ENCODE measurements at places on chromosomes 4 and X.
A peak's percentile ranks its signal among the peaks of the same experiment; 100 is the strongest.

DNA sequence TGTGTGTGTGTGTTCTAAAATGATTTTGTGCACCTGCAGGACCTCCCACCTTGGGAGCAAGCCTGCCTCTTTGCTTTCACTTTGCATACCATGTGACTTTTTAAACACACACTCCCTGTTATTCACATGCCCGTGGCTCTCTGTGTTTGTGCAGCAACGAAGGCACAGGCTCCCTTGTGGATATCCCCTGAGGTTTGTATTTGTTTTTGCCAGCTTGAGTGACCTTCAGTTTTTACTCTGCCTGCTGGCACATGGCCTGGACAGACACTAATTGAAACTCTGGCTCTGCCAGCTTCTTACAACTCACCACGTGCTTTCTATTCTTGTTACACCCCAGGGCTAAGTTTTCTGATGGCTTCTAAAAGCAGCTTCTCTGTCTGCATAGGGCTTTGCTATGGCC lies 885.8 kb downstream of the SH3BGRL start:
- no peak for DNase-seq

DNA sequence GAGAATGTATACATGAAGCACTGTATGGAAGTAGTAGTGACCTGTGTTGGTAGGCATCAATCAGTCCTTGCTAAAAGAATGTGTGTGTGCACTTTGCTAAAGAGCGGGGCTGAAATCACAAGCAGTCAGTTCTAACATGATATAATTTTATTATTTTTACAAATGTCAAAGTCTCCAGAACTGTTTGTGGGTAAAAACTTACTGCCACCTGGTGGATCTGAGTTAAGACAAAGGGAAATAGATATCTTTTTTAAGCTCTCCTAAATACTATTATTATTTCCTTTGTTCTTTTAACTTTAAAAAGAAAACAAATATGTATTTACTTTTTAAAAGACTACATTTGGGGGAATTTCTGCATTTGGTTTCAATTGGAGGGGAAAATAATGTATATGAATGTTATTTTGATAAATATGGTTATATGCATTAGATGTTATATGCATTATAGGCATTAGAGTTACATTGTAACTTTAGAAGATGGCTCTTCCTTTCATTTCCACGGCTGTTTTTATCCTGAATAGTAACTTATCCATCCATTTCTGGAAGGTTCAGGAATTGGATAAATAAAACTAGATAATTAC lies 7.8 kb upstream of the CLOCK start:
- peak; percentile 44 for DNase-seq

DNA sequence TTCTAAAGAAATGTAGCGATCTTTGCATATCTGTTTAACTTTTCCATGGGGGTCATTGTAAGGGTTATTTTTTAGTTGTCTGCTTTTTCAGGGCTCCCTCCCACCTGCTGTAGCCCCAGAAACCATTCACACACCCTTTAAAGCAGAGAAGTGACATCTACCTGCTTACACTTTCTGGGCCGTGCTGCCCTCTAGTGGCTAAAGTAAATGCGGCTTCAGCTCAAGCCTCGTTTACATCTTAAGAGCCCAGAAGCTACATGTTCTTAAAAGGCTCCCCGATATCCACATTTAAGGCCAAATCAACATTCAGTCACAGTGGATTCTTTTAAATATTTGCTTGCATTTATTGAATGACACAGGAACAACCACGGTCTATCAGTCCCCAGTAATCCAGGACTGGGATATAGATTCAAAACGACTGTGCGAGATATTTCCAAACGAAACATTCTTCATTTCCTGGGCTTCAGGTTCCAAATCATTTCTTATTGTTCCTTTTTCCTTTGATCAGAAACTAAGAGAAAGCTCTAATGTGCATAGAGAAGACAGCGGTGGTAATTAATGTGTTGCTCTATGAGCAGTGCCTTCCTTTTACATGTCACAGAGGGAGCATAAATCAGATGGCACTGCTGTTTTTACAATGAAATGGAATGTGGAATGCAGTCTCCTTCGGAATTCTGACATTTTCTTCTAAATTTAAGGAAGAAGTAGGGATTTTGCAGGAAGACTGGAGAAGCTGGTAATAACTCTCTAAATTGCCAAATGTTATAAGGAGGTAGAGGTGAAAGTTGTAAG lies 119.9 kb downstream of the RASGEF1B start:
- peak; percentile 50 for DNase-seq

GRCh38 chrX:147763131-147763530 lies 148.6 kb upstream of the FMR1 start:
- no peak for DNase-seq

- no peak for DNase-seq
These were observed 337.1 kb upstream of the CTSO start for GRCh38 chr4:156290811-156291210.

DNA sequence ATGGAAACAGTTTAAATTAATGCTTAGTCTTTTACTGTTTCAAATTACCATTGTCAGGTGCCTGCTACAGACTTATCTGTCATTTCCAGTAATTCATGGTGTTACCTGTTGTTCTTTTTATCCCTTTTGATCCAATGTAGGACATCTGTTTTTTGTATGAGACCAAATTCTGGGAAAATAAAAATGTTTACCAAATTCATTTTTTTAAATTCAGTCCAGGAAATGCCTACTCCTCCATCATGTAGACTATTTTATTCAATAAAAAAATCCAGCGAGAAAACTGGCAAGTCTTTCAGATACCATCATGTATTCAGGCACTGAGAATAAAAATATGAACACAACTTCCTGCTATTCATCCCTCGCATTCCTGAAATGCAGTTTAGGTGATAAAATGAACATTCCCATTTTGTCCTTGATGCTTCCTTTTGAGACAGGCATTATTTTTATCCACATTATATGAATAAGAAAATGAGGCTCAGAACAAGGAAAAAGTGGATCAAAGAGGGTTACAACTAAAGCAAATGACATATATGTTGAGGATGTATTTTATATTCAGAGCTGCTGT lies 584.2 kb downstream of the SPRY1 start:
- DNase-seq, result no peak

- no peak for DNase-seq
These were observed 16.3 kb downstream of the PROM1 start for GRCh38 chr4:16067515-16067914.
